Epithelial cell of alveolus of lung (primary cell): ENCODE measurements at places on chromosomes 7 and 10. TPM values are rescaled to one million over a fixed set of nuclear protein-coding genes. Genes with fewer than 3 reads are reported as not detected.

Gene ABCF2
- total RNA-seq: 44.6 and 54.8 TPM in 2 replicates

Gene MMP21
- 0.08 TPM in 1 of 2 replicates, not detected in the other for total RNA-seq

Gene TSPAN12
- total RNA-seq: 2.2 and 27.5 TPM in 2 replicates

Gene HMX2
- total RNA-seq: not detected in 2 replicates

Gene NEUROD6
- not detected in 2 replicates for total RNA-seq

Gene PROSER2
- 8.0 and 10.5 TPM in 2 replicates for total RNA-seq

Gene LAMB4
- 0.40 TPM in 1 of 2 replicates, not detected in the other for total RNA-seq

Gene CREB5
- total RNA-seq: 8.5 and 9.2 TPM in 2 replicates

Gene OGDHL
- 0.13 and 1.0 TPM in 2 replicates for total RNA-seq

Gene ZNF425
- total RNA-seq: 1.6 and 6.6 TPM in 2 replicates

Gene PNLIP
- total RNA-seq: not detected in 2 replicates

Gene KLLN
- total RNA-seq: 0.78 and 0.88 TPM in 2 replicates

Gene TMEM176A
- 19.9 TPM in 1 of 2 replicates, not detected in the other for total RNA-seq

Gene AKR1D1
- not detected in 2 replicates for total RNA-seq

Gene NYAP1
- 2.2 and 10.5 TPM in 2 replicates for total RNA-seq

Gene UNCX
- total RNA-seq: not detected in 2 replicates

Gene HOXA2
- 2.8 and 3.3 TPM in 2 replicates for total RNA-seq

Gene TRPV6
- 0.39 TPM in 1 of 2 replicates, not detected in the other for total RNA-seq

Gene NXPH1
- total RNA-seq: not detected in 2 replicates

Gene TLL2
- 0.26 TPM in 1 of 2 replicates, not detected in the other for total RNA-seq

Gene PRLHR
- total RNA-seq: not detected in 2 replicates

Gene BTBD16
- total RNA-seq: not detected in 2 replicates

Gene TRIM50
- total RNA-seq: not detected in 2 replicates

Gene TEX47
- total RNA-seq: not detected in 2 replicates

Gene TFEC
- total RNA-seq: 0.13 TPM in 1 of 2 replicates, not detected in the other

Gene LRRC18
- not detected in 2 replicates for total RNA-seq

Gene GNGT1
- total RNA-seq: not detected in 2 replicates

Gene CCL26
- 0.78 TPM in 1 of 2 replicates, not detected in the other for total RNA-seq

Gene ACTL6B
- total RNA-seq: not detected in 2 replicates

Gene TMEM270
- total RNA-seq: not detected in 2 replicates

Gene RNLS
- 9.1 and 22.0 TPM in 2 replicates for total RNA-seq

Gene ALOX5
- under 0.01 and 0.08 TPM in 2 replicates for total RNA-seq

Gene C10orf105
- not detected in 2 replicates for total RNA-seq

Gene ASAH2B
- total RNA-seq: 3.8 and 4.9 TPM in 2 replicates

Gene LBX1
- not detected in 2 replicates for total RNA-seq

Gene WNT8B
- total RNA-seq: not detected in 2 replicates

Gene GPR85
- 0.24 and 3.6 TPM in 2 replicates for total RNA-seq

Gene ERVW-1
- total RNA-seq: 0.16 TPM in 1 of 2 replicates, not detected in the other

Gene GPR26
- total RNA-seq: not detected in 2 replicates

Gene GPR37
- 6.5 and 19.0 TPM in 2 replicates for total RNA-seq

Gene DPP6
- not detected in 2 replicates for total RNA-seq

Gene RARRES2
- total RNA-seq: 44.9 and 377 TPM in 2 replicates

Gene FANK1
- total RNA-seq: 1.3 and 3.0 TPM in 2 replicates

Gene XPNPEP1
- total RNA-seq: 58.7 and 99.4 TPM in 2 replicates

Gene LHFPL3
- total RNA-seq: not detected in 2 replicates

Gene CPA2
- not detected in 2 replicates for total RNA-seq
